ENCODE measurements at places on chromosomes 1 and 21.
A peak's percentile ranks its signal among the peaks of the same experiment; 100 is the strongest.

DNA sequence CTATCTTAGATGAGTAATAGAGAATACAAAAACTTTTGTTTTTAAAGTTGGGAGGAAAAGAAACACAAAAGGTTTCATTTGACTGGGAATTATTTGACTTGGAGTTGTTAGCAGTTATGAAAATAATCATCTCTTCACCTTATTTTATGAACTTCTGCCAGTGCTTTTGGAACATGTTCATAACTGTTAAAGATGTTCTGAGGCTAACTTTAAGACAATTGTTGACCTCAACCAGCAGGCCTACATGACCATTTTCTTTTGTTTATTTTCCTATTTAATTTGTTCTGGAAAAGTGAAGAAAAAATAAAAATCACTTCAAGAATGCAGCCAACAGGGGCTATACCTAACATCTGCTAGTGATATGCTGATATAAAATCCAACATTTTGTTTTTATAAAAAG is 37.4 kb downstream of the JAM2 start:
- DNase-seq, result no peak

GRCh38 chr1:248670003-248670402 is 14.7 kb upstream of the OR2T27 start:
- DNase-seq, result no peak

DNA sequence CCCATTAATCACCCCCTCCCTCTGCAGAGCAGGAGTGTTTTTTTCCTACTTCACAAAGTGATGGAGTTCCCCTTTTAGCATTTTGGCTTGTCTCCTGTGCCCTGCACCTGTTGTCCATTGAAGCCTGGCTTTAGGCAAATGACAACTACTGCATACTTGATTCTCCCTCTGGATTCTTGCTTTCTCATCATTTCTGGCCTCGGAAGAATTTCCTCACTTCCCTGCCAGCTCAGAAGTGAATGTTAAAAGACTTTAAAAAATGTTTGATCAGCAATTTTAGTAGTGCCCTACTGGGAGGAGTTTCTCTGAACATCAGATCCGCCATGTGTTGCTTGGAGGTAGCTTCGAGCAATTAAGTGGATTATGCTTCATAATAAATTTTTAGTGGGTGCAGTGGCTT is 28.1 kb downstream of the RCOR3 start:
- DNase-seq, result no peak

- no peak for DNase-seq
Measured at GRCh38 chr1:85306236-85306635, 29.8 kb upstream of the BCL10 start.

GRCh38 chr1:164786980-164787833 is 228.2 kb downstream of the PBX1 start:
- peak; percentile 2 for DNase-seq

DNA sequence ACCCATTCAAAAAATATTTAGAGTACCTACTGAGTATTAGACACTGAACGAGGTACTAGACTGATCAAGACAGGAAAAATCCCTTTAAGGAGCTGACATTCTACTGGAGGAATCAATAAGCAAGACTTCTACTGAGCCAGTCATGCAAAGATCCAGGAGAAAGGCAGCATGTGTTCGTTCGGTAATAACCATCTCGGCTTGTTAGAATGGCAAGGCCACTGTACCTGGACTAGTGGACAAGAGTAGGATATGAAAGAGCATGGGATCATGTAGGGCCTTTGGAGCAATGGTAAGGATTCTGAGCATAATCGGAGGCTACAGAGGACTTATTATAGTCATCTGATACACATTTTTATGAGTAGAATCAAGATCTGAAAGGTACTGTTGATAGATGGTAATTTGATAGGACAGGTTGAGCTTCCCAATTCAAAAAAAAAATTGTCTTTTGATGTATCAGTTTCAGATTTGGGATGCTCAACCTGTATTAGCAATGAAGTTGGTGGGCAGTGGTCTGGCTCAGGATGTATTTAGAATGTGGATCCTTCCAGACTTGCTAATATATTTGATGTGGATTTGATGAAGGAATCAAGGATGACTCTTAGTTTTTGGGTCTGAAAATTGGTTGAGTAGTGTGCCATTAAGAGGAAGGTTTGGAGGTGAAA is 2.3 kb downstream of the COX20 start:
- no peak for DNase-seq

DNA sequence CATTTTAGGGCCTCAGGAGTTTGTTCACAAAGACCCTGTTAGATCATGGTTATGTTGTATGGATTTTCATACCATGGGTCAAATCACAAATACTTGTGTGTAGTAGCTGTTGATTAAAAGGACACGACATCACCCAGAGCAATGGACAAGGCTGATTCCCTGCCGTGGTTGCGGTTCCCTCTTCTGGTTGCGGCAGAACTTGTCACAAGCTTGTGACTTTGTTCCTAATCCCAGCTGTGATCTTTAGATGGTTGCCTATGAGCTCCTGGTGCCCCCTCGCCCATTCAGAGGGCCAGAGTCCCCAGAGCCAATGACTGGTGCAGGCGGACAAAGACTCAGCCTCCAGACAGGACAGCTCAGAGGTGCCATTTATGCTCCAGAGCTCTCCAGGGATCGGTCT is 11.8 kb upstream of the SDHB start:
- DNase-seq, result no peak

DNA sequence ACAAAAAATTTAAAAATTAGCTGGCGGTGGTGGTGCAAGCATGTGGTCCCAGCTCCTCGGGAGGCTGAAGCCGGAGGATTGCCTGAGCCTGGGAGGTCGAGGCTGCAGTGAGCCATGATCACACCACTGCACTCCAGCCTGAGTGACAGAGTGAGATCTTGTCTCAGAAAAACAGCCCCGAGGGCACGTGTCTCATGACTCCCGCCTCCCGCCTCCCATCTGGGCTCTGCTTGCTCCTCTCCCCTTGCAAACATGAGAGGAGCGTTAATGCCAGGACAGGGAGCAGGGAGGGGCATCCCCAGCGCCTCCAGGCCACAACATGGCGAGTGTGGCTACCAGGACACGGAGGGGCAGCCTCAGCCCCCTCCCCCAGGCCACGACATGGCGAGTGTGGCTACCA is 28.3 kb downstream of the FAAP20 start:
- no peak for DNase-seq
